ENCODE measurements at places on chromosomes 1 and 21. TPM values are rescaled to one million over a fixed set of nuclear protein-coding genes. Genes with fewer than 3 reads are reported as not detected.

The IL22RA1 gene
- 3.5 TPM for polyA plus RNA-seq

The FMN2 gene
- 7.9 TPM for polyA plus RNA-seq

The DNAJC28 gene
- 6.0 TPM for polyA plus RNA-seq

The DNAI4 gene
- 15.7 TPM for polyA plus RNA-seq

The SIK1 gene
- 4.0 TPM for polyA plus RNA-seq

The ANGPTL3 gene
- 14.3 TPM for polyA plus RNA-seq

The CIART gene
- 7.1 TPM for polyA plus RNA-seq

The MYBPH gene
- 0.31 TPM for polyA plus RNA-seq

The ELAPOR1 gene
- 1.8 TPM for polyA plus RNA-seq

The LRRC7 gene
- 4.5 TPM for polyA plus RNA-seq

The PLA2G2A gene
- not detected for polyA plus RNA-seq

The ACTL8 gene
- not detected for polyA plus RNA-seq

The KCND3 gene
- polyA plus RNA-seq, result 1.7 TPM

The TMEM82 gene
- 3.5 TPM for polyA plus RNA-seq

The ABCA4 gene
- 6.0 TPM for polyA plus RNA-seq

The SV2A gene
- polyA plus RNA-seq, result 7.7 TPM

The TCHHL1 gene
- not detected for polyA plus RNA-seq

The BACE2 gene
- polyA plus RNA-seq, result 34.8 TPM

The HSD3B2 gene
- polyA plus RNA-seq, result 1.2 TPM

The SLC45A1 gene
- 3.6 TPM for polyA plus RNA-seq
